ENCODE measurements at places on chromosomes 6 and 20.

DNA sequence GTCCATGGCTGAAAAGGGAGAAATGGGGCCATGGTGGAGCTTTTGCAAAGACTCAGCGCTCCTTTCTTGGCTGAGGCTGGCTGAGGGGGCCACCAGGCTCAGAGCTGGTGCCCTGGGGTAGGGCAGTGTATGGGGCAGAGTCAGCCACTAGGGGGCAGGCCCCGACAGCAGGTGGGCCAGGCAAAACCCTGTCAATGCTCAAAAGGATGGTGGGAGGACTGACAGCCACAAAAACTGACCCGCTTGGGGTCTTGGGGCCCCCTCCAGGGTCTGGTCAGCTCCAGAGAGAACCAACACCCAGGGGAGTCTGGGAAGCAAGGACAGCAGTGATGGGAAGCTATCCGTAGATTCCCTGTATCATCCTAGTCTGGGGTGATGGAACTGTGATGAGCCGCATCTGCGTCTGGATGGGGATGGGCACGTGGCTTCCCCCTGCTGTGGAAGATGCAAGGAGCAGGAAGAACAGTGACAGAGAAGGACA, 306.9 kb downstream of the DHX35 start:
- peak; percentile 37 for DNase-seq

DNA sequence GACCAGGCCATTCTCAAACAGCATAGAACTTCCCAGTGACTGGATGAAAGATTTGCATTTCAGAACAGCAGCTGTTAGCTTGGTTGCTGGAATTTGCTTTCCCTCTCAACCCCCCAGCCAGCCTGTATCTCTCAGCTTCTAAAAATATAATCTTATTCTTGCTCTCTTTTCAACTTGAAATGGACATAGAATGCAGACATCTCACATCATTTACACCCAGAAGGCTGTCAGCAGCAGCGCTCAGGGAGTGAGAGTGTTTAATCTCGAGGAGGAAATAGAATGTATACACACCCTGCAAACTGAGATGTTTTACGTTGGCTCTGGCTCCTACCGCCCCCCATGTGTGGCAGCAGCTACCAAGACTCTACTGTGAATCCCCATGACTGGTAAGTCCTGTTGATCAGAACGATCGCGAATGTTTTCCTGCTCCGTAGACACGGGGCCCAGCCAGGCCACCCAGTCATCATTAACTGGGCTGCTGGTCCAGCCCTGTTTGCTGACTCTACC, 163.4 kb upstream of the SLC24A3 start:
- DNase-seq = no peak

DNA sequence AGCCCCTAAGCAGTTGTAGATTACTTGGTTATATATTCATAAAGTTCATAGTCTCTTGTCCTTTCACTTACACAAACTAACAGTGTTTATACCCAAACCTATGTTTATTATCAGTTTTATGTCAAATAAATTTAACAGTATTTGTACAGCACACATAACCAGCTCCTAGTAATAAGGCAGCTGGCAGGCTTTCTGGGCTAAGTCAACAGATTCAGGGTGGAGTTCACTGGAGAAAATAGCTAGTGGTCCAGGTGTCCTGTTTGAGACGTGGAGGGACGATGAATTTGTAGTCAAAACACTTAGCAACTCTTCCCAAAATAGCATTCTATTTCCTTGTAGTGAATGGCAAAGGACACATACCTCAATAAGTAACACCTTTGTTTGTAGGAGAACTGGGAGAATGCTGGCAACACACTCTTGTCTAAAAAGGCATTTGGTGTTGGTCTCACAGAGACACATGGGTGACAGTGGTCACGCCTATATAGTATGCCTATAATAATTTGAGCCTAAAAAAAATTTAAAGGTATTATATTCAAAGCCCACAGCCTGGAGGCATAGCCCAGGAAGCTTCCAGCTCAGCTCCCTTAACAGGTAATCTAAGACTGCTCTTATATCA, 156.4 kb upstream of the CARMIL1 start:
- DNase-seq = no peak

- peak; percentile 11 for DNase-seq
These were observed 1.3 kb downstream of the DSTN start for GRCh38 chr20:17571153-17571527.

GRCh38 chr6:35776364-35777215, at the start of gene CLPSL2:
Gene CLPSL2, plus strand, starts transcription at chr6:35776598. Its CDS starts 21 bp downstream, at chr6:35776619.
- peak; percentile 15 for DNase-seq

- DNase-seq = no peak
These were observed 570 bp upstream of the FANCE start for GRCh38 chr6:35451354-35452182.

DNA sequence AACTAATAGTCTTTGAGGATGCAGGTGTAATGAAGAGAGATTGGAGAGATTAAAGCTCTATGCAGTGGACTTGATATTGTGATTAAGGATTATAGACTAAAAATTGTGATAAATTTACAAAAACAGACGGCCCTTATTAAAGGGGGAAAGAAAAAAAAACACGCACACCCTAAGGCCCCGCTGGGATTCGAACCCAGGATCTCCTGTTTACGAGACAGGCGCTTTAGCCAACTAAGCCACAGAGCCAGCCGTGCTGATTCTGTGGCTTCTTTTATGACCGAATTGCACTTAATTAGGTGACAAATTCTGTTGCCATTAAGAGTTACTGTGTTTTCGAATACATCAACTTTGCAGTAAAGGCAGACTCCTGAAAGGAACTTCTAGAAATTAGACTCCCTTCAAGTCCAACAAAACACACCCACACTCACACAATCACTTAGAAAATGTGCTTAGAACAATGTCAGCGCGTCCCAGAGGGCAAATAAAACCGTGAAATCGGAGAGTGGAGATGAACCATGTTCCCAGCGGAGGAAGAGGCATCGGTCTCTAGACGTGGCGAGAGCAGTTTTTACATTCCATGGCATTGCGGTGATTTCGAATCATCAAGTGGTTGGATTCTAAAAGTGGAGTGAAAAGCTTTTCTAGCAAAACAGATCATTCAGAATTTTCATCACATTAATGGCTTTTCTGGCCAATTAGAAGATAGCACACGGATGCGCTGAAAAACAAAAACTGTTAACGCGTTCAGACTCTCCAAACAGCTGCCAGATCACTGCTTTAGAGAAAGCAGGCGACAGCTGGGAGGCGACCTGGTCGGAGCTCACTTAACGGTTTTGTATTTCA, 122.6 kb downstream of the GPX5 start:
- DNase-seq = peak; percentile 88

- peak; percentile 44 for DNase-seq
These were observed 9.2 kb upstream of the HLA-DOB start for GRCh38 chr6:32825966-32826365.

- no peak for DNase-seq
These were observed 49.0 kb upstream of the PAX1 start for GRCh38 chr20:21656308-21657067.

GRCh38 chr20:61419501-61419900, 167.4 kb downstream of the CDH4 start:
- no peak for DNase-seq

DNA sequence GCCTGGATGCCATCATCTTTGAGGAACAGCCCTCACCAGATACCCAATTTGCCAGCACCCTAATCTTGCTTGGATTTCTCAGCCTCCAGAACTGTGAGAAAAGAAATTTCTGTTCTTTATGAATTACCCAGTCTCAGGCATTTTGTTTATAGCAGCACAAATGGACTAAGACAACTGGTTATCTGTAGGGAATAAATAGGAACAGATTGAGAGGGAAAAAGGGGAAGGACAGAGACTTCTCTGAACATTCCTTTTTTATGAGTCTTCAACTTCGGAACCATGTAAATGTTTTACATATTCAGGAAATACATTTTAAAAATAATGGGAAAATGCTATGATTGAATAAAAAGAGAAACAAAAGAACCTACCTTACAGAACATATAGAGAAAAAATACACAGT, 20.9 kb downstream of the KCTD20 start:
- peak; percentile 14 for DNase-seq

GRCh38 chr6:149031859-149032598, 285.2 kb downstream of the UST start:
- peak; percentile 74 for DNase-seq

- DNase-seq = no peak
These were observed 117.8 kb upstream of the FOXO3 start for GRCh38 chr6:108442770-108443520.

DNA sequence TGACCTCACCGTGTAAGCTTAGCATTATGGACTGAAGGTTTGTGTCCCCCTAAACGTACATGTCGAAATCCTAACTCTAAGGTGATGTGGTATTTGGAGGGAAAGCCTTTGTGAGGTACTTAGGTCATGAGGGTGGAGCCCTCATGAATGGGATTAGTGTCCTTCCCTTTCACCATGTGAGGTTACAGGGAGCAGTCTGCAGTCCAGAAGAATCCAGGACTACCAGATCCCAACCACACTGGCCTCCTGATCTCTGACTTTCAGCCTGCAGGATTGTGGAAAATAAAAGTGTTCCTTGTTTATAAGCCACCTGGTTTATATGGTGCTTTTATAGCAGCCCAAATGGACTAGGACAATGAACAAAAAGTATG, 73.4 kb downstream of the ZBTB2 start:
- no peak for DNase-seq

DNA sequence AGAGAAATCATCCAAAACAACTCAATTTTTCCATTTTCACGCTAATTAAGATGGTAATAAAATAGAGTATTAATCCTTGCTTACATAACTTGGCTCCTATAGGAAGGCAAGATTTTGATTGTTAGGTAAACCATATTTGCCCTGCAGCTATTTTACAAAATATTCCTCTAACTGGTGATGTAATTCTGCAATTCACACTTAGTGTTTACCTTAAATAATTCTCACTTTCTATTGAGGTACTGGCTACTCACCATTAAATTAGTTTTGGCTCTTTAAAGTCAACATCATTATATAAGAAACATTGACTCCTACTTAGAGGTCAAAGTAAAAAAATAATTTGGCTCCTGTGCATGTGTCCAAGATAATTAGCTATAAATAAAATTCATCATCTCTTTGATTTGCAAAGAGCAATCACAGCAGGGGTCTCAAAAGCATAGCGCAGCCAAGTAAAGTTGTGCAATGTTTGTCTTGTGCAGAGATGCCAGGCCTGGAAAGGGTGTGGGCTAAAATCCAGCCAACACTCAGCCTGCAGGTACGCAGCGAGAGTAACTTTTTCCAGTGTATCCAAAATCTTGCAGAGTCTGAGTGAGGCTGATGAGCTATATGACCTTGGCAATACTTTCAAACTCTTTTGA, 501.2 kb downstream of the MMUT start:
- no peak for DNase-seq

DNA sequence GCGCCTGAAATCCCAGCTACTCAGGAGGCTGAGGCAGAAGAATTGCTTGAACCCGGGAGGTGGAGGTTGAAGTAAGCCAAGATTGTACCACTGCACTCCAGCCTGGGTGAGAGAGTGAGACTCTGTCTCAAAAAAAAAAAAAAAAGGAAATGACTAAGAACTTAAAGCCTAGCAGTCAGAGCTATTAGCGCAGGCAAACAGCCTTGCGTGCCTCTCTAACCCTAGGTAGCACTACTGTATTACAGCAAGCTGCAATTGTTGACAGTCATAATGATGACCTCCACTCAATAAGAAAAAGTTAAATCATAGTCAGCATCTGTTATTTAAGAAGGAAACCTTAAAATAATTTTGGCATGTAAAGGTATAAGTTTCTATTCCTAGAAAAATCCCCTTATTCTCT, 14.4 kb downstream of the GSS start:
- peak; percentile 29 for DNase-seq

DNA sequence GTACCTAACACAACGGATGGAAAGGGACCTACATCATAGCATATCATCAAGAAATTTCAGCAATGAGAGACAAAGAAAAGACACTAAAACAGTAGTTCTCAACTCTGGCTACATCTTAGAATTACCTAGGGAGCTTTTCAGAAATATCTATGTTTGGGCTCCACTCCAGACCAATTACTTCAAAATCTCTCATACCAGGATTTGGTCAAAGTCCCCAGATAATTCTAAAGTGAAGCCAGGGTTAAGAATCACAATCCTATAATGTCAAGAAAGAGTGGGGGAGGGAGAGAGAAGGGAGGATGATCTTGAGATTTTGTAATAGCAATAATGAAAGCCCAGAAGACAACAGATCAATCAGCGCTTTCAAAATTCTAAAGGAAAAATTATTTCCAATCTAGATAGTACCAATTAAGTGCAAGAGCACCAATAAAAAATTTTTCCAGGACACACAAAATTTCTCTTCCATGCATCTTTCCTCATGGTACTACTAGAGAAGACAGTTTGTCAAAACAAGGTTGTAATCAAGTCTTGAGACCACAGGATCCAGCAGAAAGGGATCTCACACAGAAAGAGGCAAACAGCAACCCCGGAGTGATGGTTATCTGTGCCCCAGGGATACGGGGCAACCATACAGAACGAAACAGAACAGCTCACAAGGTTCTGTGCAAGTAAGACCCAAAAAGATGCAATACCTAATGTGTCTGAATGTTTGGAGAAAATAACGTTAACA, 152.9 kb upstream of the DST start:
- no peak for DNase-seq

GRCh38 chr6:1113916-1114540, 197.9 kb upstream of the FOXQ1 start:
- peak; percentile 21 for DNase-seq

GRCh38 chr6:21166754-21167153, 426.8 kb upstream of the SOX4 start:
- no peak for DNase-seq

DNA sequence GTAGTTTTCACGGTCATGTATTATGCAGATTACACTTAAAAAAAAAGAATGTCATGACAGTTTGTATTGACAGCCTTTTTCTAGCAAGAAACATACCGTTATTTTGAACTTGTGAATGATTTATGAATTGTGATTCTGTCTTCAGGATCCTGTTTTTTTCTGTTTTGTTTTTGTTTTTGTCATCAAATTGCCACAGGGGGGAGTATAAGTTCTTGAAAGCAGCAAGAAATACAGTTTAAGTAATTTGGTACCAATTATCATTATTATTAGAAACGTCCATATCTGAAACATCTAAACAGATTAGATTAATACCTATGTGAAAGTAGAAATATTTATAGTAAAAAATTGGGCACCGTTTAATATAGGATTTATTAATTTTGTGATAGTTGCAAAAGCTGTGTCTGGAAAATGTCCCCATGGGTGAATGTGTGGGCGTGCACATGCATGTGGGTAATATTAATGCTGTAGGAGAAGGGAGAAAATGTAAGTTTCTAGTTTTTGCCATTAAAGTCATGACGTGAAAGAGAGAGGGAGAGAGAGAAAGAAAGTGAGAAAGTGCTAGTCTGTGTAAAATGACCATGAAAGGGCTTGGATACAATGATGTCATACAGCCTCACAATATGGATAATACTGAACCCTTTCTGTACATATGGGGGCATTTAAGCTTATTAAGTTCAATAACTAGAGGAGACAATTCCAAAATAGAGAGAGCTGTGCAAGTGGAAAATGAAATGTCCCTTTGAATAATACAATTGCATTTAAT, 9.4 kb upstream of the CCN2 start:
- no peak for DNase-seq
